ENCODE measurements at places on chromosomes 4 and X.

DNA sequence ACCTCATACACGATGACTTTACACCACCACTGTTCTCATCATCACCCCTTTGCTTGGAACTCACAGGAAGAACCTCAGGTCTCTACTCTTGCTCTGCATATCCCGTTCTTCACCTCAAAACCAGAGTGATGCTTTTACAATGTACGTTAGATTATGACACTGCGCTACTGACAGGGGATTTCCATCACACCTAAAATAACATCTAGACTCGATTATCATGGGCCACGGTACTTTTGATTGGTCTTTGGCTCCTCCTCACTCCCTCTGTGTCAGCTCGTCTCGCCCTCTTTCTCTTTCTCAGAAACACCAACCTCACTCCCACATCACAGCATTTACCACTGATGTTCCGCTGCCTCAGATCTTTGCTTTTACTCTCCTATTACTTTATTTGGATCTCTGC is 172.4 kb downstream of the TLL1 start:
- no peak for DNase-seq

GRCh38 chr4:81427344-81427821 is 44.3 kb downstream of the RASGEF1B start:
- DNase-seq = no peak

- no peak for DNase-seq
Measured at GRCh38 chr4:48649505-48649904, 130.6 kb downstream of the FRYL start.

DNA sequence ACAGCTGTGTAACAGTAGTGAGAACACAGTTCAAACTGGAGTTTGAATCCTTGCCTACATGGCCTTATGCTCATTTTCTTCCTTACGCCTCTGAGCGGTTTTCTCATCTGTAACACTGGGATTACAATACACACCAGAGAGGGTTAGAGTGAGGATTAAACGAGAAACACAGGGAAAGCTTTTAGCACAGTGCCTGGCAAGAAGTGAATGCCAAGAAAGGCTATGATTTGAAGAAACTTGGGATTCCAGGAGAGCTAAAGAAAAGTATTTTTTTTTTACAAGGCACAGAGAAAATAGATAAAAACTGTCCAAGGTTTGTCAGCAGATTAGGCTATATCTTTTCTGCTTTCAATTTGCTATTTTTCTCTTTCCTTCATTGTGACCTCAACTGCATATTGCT is 246.4 kb downstream of the FBXW7 start:
- no peak for DNase-seq

DNA sequence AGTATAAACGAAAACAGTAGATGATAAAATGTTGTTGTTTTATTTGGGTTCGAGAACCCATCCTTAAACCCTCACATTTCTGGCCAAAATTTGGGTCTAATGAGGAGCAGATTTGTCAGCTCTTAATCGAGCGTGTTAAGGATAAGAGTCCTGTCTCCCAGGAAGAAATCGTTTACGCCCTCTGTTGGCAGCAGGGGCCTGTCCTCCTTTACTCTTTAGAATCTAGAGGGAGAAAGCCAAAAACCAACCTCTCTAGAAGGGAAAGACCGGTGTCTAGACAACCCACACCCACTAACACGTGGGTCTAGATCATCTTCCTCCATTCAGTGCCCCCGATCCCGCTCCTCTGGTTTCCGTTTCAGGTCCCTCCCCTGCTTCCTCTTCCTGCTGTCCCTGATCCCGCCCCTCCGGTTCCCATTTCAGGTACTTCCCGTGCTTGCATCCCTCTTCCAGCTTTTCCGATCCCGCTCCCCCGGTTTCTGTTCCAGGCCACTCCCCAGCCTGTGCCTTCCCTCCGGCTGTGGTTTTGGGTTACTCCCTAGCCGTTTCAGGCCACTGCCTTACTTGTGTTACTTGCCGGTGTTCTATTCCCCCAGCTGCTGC is 339.1 kb downstream of the PAPSS1 start:
- DNase-seq = no peak

- no peak for DNase-seq
Measured at GRCh38 chr4:186627226-186627865, 72.0 kb upstream of the MTNR1A start.

DNA sequence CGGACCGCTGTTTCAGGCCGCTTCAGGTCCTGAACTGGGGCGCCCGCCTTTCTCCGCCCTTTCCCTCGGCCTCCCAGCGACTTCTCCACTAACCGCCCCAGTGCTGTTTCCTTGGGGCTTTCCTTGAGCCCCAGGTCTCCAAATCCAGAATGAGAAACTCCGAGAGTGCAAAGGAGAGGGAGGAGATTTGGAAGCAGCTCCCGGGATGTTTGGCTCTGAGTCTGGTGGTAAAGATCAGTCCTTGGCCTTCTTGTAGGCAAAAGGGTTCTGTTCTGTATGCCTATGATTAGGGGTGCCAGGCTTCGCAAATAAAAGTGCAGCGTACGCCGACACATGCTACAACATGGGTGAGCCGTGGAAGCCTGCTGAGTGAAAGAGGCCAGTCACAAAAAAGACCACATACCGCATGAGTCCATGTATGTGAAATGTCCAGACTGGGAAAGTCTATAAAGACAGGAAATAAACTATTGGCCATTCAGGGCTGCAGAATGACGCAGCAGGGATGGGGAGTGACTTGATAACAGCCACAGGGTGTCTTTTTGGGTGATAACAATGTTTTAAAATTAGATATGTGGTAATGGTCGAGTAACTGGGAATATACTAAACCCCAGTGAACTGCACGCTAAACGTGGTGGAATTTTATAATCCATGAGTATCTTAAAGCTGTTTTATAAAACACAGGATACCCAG is 99.8 kb downstream of the TRAPPC11 start:
- no peak for DNase-seq

GRCh38 chr4:175536852-175537453 is 275.1 kb downstream of the GPM6A start:
- DNase-seq = no peak

- DNase-seq = no peak
Measured at GRCh38 chr4:120443116-120443515, 376.5 kb upstream of the MAD2L1 start.

- no peak for DNase-seq
Measured at GRCh38 chrX:17860811-17861488, at the start of gene RAI2. RAI2 (minus strand) TSS chrX:17861298; CDS start chrX:17802010, 59,288 bp downstream.

DNA sequence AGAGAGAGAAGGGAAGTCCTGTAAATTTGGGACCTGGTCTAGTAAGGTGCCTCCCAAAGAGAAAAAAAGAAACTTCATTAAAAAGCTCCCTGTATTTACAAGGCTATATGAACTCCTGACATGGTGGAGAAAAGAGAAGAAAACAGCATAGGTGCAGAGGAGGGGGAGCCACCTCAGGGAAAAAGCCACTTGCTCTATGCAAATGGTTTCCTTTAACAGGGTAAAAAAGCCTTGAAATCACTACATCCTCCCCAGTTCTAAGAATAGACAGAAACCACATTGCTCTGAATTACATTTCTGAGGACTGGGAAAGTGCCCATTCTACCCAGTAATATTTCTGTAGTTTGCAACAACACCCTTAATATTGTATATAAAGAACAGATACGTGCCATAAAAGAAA is 165.5 kb downstream of the KLF8 start:
- DNase-seq = no peak

DNA sequence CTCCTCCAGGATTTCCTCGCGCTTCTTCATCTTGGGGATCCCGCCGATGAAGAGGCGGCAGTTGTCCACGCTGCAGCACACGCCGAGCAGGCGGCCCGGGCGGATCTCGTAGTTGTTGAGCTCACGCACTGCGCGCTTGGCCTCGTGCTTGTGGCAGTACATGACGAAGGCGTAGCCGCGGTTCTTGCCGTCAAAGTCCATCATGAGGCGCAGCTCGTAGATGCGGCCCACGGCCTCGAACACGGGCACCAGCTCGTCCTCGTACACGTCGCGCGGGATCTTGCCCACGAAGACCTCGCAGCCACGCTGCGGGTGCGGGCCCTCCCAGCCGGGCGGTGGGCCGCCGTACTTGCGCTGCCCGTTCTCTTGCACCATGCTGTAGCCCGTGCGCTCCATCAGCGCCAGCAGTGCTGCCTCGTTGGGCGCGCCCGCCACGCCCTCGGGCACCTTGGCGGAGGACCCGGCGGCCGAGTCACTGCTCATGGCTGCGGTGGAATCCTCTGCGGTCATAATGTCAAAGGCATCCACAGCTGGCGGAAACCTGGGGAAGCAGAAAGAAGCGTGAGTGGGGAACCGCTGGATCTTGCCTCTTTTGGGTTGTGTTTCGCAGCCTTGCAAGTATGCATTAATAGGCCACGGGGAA is 103.4 kb downstream of the CHRNA9 start:
- no peak for DNase-seq

GRCh38 chr4:39295784-39296183 is 70.4 kb downstream of the RFC1 start:
- no peak for DNase-seq

DNA sequence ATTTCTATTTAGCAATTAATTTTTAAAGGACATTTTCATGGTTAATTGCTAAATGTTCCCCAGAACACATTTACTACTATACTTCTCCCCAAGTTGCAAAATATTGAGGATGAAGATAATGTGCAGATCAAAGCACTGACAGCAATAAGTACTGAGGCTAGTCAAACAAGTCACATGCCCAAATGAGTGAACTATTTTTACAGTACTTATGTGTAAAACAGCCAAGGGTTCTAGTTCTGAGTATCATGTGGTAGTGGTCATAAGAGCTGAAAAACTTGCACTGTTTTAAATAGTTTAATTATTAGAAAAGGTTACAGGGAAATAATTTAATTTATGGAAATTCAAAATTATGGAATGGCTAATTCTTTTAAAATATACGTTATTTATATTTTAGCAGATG is 3.8 kb downstream of the GALNTL6 start:
- no peak for DNase-seq

DNA sequence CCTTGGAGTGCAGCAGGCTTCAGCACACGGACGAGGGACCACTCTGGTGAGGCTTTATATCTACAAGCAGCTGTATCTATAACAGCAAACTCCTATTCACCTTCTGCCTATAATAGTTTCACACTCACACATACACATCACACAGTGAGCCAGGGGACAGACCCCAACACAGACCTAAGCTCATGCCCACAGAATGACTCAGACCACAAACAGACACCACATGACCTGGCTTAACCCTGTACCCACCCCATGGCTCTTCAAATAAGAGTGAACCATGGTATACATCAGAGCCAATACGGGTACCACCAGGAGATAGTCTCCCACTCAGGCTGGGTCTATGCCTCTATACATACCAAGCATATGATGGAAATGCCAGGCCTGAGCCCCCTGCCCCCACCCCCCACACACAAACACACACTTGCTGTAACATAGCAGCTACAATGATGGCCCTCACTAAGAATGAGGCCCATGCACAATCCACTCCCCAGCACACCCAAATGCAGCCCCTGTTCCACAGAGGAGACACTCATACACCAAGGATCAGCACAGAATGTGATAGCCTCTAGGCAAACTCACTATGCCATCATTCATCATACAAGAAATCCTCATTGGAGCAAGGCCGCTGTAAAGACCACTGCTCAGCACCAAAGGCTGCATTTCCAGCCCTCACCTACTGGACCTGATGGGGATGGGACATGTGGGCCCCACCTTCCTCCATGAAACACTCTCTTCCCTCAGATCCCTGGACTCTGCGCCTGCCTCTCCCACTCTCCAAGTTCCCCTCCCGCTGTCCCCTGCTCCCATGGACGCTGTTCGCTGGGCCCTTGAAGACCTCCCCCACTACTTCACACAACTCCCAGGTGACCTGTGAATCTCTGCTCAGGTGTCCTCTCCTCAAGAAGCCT is 62.1 kb upstream of the XIAP start:
- no peak for DNase-seq

- no peak for DNase-seq
Measured at GRCh38 chr4:84856468-84857049, 109.9 kb downstream of the WDFY3 start.

DNA sequence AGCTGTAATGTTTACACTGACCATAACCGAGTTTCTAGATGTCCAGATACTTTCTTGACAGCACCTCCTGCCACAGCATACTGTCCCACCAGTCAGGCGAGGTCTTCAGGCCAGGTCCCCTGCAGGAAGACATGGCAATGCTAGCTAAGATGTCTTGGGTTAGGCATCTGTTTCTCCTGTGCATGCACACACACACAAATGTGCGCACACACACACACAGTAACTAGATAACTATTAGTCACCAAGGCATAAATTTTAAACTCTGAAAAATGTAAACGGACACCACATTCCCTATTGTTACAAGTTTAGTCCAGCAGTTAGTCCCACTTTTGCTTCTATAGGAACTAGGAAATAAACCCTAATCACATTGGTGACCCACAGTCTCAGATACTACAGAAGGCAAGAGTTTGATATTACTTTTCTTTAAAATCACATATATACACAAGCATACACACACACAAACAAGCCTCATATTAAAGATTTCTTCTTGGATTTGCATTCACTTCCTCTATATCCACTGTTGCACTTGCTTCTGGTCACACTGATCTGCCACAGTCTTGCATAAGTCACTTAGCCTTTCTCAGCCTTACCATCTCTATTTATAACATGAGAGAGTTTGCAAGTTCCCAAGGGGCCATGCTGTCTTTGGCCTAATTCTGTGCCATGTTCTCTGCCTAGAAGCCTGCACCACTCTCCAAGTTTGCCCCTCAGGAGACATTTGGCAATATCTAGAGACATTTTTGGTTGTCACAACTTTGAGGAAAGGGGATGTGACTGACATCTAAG is 32.2 kb downstream of the IL21 start:
- no peak for DNase-seq

All from type B pancreatic cell (in vitro differentiated cells).